ENCODE measurements at places on chromosomes 16 and 17.

GRCh38 chr17:74276051-74276476, 2.0 kb downstream of the DNAI2 start:
- no peak for DNase-seq

DNA sequence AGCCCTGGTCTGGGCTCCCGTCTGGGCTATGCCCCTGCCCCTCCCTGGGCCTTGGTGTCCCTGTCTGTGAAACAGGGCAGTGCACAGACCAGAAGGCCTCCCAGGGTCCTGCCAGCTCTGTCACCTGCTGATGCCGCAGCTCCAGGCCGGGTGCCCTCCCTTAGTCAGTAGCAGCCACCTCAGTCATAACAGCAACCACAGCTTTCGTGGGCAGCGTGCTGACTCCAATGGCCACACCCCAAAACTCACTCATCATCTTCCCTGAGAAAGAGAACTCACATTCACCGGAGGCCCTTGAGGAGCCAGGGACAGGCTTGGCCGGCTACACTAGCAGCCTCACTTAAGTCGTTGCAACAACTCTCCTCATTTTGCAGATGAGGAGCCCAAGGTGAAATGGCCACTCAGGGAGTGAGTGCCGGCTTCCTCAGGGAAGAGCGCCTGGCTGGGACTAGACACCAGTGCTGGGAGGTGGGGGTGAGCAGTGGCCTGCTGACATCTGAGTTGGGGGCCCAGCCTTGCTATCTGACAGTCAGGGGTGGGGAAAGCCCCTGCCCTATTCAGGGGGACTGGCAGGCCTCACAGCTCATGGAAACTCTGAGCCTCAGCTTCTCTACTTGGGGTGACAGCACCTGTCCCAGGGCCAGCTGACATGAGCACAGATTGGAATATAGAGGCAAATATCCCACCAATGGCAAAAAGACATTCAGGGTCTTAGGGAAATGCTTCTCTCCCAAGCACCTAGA, 22.6 kb downstream of the SLC5A10 start:
- DNase-seq: no peak

- peak; percentile 46 for DNase-seq
Observed at GRCh38 chr16:4613636-4614570, 785 bp downstream of the UBALD1 start.

DNA sequence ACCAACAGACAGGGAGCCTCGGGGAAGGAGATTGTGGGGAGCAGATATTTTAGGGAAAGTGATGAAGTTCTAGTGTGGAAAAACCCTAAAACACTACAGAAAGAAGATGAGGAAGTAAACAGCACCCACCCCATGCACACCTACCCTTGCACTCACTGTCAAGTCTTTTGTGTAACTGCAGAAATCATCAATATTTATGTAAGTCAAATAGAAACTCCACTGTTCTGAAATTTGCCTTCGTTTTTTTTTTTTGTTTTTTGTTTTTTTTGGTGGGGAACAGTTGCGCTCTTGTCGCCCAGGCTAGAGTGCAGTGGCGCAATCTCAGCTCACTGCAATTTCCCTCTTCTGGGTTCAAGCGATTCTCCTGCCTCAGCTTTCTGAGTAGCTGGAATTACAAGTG, 273.4 kb downstream of the CPPED1 start:
- no peak for DNase-seq

DNA sequence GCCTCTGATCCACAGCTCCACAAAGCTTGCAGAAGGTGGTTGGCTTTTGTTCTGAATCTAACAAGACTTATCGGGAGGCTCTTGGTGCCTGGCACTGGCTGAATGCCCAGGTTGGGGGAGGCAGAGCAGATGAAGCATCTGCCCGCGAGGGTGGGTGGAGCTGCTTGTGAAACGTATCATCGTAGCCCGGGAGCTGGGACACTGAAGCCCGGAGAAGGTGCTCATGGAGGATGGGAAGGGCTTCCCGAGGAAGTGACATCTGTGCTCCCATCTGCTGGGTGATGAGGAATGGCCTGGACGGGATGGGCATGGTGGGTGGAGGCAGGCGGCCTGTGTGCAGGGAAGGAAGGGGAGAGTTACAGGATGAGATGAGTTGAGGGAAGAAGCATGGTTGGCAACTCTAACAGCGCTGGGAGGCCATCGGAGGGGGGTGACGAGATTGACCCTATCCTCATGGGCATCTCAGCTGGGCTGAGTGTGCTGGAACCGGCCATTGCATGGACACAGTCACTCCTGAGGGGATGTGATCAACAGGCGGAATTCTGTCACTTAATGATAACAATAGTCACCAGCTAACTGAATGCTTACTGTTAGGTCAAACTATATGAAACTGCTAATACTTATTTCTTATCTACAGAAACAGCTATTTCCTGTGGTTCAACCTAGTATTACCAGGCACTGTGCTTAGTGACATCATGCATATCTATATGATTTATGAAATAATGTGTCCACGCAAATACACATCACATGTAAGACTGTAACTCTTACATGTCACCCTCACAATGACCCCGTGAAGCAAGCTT, 102.7 kb downstream of the ABCC6 start:
- no peak for DNase-seq

GRCh38 chr16:21260870-21261791, 17.0 kb downstream of the CRYM start:
- DNase-seq: no peak

DNA sequence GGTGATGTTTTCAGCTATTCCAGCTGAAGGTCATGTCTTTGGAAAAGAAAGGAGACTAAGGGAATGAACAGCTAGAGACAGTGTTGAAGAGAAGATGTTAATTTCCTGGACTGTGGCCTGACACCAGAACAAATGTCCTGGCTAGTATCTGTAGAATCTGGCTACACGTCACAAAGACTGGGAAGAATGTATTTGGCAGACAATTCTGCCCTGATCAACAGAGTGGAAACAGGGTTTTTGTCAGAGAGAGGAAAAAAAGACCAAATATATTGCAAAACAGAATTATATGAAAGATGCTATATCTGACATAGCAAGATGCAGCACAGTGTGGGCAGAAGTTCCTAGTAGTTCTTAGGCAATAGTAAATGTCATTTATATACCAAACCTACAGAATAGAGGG, 17.0 kb upstream of the ANKFN1 start:
- DNase-seq: no peak

GRCh38 chr17:77117415-77117814, 23.4 kb upstream of the SEC14L1 start:
- no peak for DNase-seq

GRCh38 chr17:55681342-55681700, 41.3 kb downstream of the TMEM100 start:
- DNase-seq: no peak

DNA sequence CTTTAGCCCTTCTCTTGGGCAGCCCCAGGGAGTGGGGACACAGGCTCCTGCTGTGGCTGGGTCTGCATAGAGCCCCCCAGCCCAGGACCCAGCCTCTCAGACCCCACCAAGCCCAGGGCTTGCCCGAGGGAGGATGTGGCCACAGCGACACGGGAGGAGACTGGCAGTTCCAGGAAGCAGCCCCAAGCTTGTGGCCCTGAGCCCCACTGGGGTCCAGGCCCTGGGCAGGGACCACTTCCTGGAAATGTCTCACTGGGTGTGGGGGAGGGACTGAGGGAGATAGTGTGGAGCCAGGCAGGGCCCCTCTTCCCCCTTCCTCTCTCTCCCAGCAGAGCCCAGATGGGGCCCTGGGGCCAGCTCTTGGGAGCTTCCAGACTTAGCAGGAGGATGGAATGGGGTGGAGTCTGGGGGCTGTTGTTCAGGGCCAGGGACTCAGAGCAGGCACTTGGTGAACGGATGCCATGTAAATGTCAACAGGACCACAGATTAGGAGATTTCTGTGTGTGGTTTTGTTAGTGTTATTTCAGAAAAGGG, 35.3 kb downstream of the ADGRG5 start:
- DNase-seq: no peak

GRCh38 chr16:898761-899682, 71.8 kb downstream of the LMF1 start:
- no peak for DNase-seq

DNA sequence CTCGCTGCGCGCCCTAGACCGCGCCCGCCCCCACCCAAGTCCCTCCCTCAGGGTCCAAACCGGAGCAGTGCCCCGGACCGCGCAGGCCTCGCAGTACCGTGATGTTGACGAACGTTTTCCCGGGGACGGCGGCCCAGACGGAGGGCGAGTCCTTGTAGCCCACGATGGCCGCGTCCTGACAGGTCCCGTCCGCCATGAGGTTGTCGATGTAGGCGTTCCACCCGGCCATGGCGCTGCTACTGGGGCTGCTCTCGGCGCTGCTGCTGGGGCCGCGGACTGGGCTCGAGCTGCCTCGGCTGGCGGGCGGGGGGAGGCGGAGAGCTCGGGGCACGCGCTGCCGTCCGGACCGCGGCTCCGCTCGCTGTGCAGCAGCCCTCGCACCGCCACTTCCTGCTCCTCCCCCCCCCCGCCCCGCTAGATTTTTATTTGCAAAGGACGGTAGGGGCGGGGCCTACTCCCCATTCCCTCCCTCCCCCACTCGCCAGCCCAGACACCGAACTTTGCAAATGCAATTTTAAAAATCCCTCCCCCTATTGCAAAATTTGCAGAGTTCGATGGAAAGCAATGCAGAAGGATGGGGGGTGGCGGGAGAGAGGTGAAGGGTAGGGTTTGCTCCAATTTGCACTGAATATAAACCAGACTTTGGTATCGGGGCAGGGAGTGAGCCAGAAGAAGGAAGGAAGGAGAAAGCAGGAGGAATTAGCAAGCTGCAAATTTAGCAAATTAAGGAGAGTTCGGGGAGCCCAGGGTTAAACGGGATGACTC, at the start of gene PFN1:
Gene PFN1, minus strand, starts transcription at position 365 of the 765 bp plus-strand sequence. Its CDS starts 136 bp downstream, at position 229.
- DNase-seq: peak; percentile 91

- DNase-seq: peak; percentile 40
Observed at GRCh38 chr17:8015957-8016631, 13.7 kb downstream of the GUCY2D start.

DNA sequence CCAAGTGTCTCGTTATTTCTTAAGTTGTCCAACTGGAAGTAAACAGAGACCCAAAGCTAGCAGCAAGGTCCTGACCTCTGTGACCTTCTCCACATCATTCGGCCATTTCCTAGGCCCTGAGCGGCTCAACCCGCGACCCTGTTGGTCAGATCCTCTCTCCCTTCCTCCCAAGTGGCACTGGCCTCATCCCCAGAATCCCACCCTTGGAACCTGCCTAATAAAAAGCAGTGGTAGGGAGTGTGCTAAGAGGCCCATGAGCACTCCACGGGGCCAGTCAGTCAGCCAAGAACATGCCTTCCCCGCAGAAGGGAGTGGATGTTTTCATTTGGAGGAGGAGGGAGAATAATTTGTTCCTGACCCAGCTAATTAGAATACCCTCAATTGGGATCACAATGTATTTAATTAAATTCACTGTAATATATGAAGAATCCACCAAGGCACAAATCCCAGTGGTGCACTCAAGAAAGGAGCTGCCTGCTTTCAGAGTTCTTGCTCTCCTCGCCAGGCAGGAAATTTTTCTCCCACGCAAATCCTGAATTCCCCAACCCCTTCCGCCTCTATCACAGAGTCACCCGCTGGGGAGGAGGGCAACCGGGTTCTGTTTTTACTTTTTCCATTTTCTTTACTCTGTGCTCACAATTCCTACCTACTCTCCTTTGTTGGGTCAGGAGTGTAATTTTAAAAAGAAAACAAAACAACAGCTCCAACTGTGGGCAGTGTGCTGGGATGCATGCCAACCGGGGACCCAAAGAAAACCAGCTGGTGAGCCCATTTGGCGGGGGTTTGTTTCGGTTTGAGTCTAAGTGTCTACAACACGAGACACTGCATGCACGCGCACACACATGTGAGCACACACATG, 153.4 kb downstream of the ZFHX3 start:
- no peak for DNase-seq

GRCh38 chr17:6940186-6940649, 55.6 kb upstream of the ALOX12 start:
- no peak for DNase-seq

GRCh38 chr17:32487473-32488176, 832 bp downstream of the CDK5R1 start:
- DNase-seq: peak; percentile 31

DNA sequence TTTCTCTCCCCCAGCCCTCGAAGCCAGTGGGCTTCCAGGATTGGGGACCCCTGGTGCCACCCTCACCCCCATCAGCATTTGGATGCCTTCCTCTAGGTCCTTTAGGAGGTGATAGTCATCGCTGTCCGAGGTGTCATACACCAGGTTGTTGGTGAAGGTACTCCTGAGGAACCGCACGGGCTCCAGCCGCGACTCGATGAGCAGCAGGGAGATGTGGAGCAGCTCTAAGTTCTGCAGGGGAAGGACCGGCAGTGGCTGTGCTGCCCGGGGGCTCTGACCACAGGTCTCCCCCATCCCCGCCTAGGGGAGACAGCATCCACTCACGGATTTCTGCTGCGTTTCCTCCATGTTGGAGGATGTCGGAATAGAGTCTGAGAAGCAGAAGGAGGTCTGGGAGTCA, 962 bp downstream of the CSHL1 start:
- no peak for DNase-seq

DNA sequence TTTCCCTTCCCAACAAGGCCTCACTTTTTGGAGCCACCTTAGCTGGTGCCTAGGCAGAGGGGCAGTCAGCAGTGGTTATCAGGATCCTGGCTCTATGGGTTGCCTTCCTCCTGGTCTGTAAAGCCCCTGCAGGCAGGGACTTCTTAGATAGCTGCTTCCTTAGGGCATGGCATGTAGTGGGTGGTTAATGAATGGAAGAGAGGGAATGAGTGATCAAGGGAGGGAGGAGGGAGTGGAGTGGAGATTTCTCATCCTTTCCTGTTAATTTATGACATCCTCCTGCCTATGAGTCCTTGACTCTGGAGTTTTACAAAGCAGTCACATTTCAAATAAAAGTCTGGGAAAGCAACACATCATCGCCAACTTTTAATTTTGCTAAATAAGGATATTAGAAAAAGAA, 40.7 kb downstream of the SNX20 start:
- DNase-seq: no peak

DNA sequence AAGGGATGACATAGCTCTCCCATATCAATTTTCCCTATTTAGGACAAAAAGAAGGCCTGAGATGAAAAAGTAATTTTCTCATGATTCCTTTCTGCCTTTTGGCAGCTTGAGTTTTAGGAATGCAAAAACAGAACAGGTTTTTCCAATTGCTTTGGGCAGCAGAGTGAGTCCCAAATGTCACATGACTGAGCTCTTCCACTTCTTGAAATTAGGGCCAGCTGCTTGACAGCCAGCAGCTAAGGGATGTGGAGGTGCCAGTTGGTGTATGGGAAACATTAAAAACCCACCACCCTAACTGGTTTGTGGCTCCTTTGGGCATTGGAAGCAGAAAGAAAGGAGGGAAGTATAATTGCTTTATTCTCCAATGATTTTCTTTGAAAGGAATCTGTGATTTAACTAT, 133.8 kb upstream of the FAM20A start:
- DNase-seq: no peak

GRCh38 chr17:43627653-43628052, 34.1 kb downstream of the MEOX1 start:
- no peak for DNase-seq

- DNase-seq: no peak
Observed at GRCh38 chr16:16120044-16120381, 103.3 kb downstream of the ABCC6 start.

GRCh38 chr16:26717826-26718225, 348.9 kb upstream of the C16orf82 start:
- no peak for DNase-seq
